Esophagus mucosa (tissue), 1 donor: ENCODE measurements at places on chromosomes 7 and 10.

DNA sequence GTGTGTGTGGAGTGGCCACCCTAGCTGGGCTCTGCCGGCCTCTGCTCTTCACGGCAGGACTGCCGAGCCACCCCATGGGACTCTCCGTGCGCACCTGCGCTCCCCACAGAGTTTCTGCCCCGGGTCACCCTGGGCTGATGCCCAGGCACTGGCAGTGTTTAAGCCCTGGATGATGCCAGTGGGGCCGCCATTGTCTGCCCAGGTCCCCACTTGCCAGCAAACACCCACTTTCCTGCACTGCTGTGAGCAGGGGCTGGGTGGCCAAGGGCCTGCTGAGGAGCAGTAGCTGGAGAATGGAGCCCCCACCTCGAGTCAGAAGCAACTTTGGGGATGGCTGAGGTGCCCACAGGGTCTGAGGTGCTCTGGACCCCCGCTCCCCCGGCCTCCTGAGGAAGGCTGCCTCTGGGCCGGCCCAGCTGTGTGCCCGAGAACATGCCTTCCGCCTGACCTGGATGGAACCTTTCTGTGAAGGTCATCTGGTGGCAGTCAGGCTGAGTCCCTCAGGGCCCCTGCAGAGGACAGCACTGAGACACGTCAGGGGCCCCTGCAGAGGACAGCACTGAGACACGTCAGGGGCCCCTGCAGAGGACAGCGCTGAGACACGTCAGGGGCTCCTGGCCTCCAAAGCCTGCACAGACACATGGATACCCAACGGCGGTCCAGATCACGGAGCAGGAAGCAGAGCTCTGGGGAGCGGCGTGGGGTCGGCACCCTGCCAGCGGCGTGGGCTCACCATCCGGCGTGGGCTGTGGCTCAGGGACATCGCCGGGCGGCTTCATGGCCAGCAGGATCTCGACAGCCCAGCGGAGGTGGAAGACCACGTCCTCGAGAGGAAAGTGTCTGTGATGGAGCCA lies 62.0 kb downstream of the CFAP46 start:
- no peak for ATAC-seq

GRCh38 chr10:35926846-35927245 lies 284.8 kb upstream of the FZD8 start:
- no peak for ATAC-seq

- ATAC-seq = peak; percentile 8
These were observed 24.2 kb upstream of the SHH start for GRCh38 chr7:155836216-155837125.

- no peak for ATAC-seq
These were observed 197.5 kb upstream of the PRSS58 start for GRCh38 chr7:142455392-142455791.

DNA sequence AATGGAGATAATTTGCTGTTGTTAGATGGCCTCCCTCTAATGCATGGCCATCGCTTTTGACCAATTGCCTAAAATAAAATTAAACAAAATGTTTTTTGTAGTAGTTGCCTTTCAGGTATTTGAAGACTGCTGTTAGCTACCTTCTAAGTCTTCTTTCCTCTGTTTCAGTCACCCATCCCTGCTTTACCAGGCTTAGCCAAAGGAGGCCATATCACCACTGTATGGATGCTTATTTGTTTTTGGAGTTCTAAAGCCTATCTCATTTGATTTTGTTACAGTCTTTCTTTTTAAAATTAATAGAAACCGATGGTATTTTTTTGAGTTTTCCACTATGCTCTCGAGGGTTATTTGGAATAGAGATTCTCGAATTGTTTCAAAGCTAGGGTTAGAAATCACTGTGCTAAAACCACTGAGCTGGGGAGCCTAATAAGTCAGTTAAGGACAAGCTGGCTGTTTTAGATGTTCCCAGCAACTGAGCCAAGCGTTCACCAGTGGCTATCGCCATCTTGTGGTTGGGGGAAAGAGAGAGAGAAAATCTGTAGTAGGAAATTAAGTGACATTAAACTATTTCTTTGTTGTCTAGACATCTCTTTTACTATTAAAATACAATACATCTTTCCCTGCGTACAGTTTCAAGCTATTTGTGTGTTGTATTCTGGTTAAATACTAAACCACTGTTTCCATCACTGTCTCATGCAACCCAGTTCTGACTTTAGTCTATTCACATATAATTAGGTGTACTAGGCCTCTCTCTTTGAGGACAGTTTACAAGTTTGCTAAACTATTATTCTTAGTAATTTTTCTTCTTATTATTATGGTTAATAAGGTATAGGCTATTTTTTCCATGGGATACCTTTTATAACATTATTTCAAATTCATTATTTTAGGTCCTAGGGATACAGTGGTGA lies 52.2 kb downstream of the GPR158 start:
- no peak for ATAC-seq

DNA sequence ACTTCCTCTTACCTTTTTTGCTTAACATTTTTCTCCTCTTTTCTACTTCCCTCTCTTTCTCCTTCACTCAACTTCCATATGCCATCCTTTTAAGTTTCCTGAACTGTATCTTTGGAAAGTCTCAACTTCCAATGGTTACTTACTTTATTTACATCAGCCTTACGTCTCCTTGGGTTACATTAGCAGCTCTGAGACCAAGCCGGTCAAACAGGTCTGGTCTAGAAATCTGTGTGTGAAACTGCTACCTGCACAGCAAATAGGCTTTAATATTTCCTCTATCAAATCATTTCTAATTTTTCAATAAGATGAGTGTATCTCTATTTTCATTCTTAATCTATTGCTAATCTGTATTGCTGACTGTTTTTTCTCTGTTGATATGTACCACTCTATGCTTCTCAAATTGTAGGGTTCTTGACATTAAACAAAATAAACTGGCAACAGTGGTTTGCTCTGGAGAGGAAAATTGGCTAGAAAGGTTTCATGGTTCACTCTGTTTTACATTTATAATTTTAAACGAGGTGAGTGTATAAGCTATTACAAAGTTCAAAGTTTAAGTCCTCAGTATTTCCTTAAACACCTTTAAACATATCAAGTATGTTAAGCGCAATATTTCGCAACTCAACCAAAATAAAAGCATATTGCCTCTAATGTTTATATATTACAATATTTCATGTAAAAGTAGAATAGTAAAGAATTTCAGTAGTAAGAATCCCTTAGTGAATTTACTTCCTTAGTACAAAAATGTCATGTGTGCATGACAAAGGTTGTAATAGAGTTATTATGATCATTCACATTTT lies 3.6 kb upstream of the SEMA3C start:
- peak; percentile 64 for ATAC-seq

DNA sequence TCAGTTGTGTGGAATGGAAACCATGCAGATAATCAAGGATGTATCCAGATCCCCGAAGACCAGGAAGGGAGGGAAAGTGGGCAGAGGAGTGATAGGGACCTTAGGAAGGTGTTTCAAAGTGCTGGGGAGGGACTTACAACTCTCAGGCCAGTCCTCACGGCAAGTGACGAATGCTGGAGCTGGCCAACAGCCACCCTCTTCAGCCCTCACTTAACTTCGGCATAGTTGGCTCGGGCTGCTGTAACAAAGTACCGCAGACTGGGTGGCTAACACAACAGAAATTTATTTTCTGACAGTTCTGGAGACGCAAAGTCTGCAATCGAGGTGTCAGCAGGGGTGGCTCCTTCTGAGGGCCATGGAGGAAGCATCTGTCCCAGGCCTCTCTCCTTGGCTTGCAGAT lies 265.9 kb upstream of the YAE1 start:
- ATAC-seq = no peak

- no peak for ATAC-seq
These were observed 207.1 kb upstream of the NFE2L3 start for GRCh38 chr7:25944777-25945515.

DNA sequence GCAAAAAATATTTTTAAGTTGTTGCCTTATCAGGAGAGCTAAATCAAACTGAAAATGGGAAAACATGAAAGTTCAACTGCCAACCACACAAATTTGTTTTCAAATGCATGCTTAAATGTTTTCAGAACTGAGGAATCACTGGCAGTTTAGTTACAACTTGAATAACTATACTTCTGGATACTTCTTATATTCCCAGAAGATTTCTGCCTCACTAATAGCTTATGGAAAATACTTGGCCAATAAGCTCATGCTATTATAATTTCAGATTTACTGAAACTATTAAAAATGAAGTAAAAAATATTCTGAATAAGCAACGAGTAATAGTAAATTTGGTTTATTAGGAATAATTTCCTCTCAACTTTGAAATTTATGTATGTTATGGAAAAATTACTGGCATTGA lies 222.2 kb downstream of the CDK14 start:
- ATAC-seq = no peak

- ATAC-seq = peak; percentile 20
These were observed 65.5 kb upstream of the CREB5 start for GRCh38 chr7:28346676-28347363.

DNA sequence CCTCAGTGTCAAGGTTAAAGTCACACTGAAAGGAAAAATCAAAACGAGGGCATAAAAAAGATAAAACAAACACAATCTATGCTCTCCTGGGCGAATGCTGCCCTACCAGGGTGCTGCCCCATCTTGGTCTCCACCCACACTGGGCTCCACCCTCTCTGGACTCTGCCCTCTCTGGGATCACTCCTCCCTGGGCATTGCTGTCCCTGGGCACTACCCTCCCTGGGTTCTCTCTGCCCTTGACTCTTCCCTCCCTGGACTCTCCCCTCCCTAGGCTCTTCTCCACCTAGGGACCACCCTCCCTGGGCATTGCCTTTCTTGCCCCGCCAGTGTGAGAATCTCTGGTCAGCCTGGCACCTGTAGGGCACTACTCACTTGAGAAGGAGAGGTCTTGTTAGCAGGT lies 8.6 kb downstream of the GDF2 start:
- ATAC-seq = peak; percentile 33

DNA sequence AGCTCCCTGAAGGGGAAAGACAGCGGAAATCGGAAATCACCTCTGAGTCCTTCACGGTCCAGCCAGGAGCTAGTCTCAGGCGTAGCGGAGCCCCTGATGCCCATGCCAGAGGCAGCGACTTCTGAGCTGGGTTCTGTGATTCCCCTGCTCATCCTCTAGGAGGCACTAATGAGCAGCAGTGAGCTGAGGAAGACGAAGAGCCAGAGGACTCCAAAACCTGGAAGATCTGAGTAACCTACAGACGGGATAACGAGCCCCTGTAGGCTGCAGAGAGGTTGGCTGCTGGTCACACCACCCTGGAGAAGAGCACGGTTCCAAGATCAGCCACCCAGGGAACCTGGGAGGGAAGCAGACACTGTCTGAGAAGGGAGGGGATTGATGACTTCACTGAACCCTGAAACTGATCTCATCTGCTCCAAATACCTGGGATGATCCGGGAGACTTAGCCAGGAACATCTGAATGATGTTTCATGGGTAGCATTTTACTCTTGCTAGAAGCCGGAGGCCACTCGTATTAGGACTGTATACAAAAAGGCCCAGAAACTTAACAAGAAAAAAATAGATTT lies 304.1 kb downstream of the PAXIP1 start:
- no peak for ATAC-seq

- ATAC-seq = peak; percentile 67
These were observed 100.7 kb downstream of the NKX6-2 start for GRCh38 chr10:132685101-132685891.

GRCh38 chr7:38704041-38704547 lies 72.9 kb upstream of the AMPH start:
- no peak for ATAC-seq

DNA sequence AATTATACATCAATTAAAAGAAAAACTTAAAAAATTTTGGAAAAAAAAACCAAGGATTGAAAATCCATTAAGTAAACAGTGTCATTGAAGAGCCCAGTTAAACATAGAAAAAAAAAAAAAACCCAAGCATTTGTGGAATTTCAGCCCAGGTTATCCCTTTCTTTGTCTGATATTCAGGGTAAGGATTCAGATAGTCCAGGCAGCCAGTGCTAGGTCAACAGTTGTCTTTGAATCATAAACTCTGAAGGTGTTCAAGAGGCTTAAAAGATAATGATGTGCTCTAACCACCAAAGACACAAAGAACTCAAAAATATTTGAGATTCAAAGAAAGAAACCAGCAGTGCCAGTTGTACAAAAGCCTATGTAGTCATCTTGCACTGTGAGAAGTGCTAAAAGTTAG lies 270.3 kb upstream of the DKK1 start:
- no peak for ATAC-seq

GRCh38 chr10:131354380-131354779 lies 42.9 kb upstream of the TCERG1L start:
- no peak for ATAC-seq

- no peak for ATAC-seq
These were observed 108.5 kb downstream of the HOXA1 start for GRCh38 chr7:26987338-26987737.

- ATAC-seq = no peak
These were observed 91.2 kb downstream of the CSTF2T start for GRCh38 chr10:51608211-51608610.

GRCh38 chr10:132684164-132684891 lies 101.6 kb downstream of the NKX6-2 start:
- ATAC-seq = peak; percentile 73

GRCh38 chr10:132570771-132571649 lies 33.4 kb downstream of the INPP5A start:
- peak; percentile 90 for ATAC-seq

DNA sequence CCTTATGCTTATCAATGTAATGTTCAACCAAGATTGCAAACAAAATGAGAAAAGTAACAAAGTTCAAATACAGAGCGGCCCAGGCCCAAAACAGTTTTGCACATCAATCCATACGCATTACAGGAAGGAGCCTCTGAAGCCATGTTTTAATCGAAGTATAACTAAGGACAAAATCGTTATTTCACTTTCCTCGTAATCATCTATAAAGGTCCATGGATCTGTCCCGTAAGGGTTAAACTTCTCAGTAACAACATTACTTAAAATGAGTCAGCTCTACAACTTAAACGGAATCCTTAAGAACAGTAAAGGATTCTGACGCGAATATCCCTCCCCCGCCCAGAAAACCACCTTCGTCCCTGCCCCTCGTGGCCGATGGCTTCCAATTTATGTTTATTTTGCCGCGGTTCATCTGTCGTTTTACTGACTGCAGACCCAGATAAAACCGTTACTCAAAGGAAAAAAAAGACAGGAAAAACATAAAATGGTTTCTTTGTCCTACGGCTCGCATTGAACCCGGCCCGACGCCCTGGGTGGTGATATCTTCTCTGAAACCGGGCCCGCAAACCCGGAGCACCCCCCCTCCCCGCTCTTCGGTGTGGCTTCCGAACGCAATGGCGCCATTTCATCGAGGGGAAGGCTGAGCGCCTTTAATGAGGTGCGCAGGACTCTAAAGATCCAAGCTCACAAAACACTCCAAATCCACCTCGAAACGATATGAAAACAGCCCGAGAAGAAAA lies 1.1 kb downstream of the HNRNPA2B1 start:
- no peak for ATAC-seq
